Activated T-helper 1 cell treated with Interleukin-2 at 50 U/mL for 16 hours (primary cell): ENCODE measurements at places on chromosomes 16 and 17.

DNA sequence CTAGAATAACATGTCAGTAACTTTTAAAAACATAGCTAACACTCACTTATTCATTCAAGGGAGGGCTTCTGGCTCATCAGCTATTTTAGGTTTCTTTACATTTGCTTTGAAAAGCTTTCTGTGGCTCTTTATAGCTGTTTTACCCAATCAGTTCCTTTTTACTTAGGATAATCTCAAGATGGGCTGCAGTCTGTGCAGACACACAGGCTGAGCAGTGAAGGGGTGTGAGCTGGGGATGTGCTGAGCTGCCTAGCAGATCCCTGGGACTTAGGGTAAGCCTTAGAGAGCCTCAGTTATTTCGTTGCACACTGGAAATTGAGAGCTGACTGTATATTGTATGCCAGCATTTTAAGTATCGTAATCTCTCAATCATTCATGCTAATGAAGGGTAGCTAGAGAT lies 30.2 kb upstream of the NOL11 start:
- no peak for DNase-seq

GRCh38 chr17:28364665-28365363 lies at the start of gene SEBOX:
Gene SEBOX, minus strand, starts transcription at chr17:28365199. Its CDS starts 48 bp downstream, at chr17:28365151.
- DNase-seq: no peak

DNA sequence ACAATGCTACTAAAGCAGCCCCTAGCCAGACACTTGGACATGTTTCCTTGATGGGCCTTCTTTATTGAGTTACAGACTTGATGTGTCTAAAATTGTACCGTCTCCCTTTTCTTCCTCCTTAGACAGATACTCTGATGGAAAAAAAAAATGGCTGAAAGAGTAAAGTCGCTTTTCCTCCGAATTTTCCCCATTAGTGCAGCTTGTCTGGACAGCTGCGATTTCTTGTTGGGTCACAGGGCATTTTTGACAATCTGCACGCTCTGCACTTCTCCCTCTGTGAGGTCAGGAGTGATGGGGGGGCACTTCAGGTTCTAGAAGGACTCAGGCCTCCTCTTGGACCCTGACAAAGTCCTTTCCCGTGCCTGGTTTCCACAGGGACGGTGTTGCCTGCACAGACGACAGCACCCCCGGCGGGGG lies 968 bp upstream of the PRKAR1A start:
- DNase-seq: no peak

DNA sequence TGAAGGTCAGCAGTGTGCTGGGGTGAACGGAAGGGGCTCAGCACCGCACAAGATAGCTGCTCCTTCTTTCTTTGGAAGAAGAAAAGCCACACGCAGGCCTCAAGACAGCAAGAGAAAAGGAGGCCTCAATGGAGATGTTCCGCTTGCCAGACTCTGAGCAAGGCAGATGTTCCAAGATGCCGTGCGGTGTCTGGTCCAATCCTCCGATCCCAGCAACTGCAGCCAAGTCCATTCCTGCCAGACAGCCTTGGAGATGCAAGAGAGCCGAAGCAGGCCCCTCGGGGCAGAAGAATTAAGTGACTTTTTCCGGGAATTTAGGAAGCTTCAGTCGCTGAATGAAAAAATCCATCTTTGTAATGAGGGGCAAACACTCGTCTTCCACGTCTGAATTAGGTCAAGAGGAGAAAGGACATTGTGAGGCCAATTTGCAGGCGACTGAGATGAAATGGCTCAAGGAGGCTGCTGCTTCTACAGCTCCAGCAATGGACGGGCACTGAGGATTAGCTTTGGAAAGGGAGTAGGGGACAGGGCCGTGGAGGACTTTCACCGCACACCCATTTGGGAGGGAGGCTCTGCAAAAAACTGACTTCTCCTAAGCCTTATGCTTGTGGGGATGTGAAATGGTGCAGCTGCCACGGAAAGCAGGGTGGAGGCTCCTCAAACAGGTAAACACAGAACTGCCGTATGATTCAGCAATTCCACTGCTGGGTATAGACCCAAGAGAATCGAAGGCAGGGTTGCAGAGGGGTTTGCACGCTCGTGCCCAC lies 44.7 kb downstream of the RPH3AL start:
- no peak for DNase-seq

- DNase-seq: no peak
Observed at GRCh38 chr17:13582776-13583547, 18.8 kb downstream of the HS3ST3A1 start.

DNA sequence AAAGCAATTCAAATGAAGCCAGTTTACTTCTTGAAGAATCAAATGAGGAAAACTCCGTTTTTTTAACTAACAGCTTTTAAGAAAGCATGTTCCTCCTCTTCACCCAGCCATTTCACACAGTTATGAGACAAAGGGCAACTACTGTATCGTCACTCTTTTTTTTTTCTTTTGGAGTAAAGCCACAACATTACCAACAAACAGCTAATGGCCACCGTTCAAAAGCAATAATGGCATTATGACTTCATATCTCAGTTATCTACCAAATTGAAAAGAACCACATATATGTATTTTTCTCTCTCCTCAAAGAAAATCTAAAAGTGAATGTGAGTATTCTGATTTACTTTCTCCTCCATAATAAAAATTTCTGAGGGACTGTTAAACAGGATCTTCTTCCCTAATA lies 14.5 kb downstream of the GRB2 start:
- no peak for DNase-seq

DNA sequence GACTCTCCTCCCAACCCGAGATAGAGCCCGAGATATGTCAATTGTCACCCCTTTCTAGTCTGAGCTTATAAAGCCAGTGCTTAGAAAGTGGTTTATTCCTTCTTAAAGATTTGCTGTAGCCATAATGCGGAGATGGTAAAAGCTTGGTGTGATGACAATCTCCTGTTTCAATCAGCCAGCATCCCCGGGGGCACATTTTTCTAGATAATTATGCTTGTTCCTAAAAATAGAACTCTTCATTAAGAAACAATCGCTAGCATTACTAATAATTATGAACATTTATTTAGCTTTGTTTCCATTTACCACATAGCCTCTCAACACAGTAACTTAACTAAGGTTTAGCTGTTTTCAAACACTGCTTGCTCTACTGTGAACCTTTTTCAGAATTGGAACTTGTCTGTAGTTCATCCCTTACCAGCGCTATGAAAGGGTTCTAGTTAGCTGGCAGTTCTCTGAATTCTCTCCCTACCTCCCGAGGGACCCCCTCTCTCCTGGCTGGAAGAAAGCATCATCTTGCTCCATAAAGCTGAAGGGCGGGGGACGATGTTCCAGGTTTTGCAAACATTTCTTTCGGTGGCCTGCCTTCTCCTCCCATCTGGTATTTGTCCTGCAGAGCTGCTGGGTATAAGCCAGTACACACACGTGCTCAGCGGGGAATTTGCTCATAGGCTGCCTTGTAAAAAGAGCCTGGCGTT lies 922 bp upstream of the MRPL58 start:
- no peak for DNase-seq

DNA sequence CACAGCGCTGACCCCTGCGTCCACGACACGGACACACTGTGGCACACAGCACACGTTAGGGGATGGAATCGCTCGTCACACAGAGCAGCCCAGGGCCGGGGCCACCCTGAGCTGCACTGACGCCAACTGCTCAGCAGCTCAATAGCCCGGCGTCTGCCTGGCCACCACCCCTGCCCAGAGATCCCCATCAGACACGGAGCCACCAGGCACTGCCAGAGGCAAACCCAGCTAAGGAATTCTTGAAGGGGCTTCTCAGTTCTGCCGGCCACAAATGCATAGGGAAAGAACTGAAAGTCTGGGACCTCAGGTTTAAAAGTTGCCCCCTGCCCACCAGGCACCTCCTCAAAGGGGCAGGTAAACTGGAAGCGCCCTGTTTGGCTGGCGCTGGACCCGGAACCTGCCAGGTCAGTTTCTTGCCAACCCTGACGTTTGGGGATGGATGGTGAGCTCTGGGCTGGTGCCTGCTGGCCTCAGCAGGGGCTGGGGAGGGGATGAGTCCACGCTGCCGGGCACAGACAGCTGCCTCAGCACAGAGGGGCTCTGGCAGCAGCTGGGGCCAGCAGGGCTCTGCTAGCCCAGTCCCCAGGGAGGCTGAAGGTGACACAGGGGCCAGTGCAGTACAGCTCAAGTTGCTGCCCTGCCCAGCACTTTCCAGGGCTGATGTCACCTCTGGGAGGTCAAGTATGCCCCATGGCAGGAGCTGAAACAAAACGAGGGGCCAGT lies 33.2 kb downstream of the TIMM22 start:
- DNase-seq: no peak

DNA sequence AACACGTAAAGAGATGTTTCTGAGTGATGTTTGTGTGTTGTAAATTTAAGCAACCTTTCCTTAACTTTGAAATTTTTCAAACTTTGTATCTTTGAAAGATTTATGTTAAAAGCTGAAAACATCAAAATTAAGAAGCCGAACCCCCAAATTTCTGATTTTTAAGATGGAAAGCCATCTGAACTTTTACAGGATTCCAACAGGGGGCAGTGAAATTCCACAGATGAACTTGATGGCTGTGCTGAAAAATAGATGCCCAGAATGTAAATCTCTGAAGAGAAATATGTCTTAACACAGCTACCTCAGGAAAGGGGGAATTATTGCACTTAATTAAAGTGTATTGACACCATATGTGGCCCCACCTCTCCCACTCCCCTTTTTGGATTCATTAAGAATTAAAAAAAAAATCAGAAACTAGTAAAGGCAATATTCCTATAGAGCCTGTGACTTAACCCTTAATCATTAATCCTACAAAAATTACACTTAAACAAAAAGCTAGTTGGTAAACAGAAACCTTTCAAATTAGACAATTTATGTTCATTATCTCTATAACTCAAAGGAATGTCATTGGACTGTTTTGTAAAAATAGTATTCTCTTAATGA lies 597.9 kb downstream of the KCNJ2 start:
- no peak for DNase-seq

GRCh38 chr16:35207059-35207999 lies 1747.9 kb downstream of the TP53TG3F start:
- no peak for DNase-seq

GRCh38 chr17:74682471-74683190 lies 30.1 kb downstream of the CD300LF start:
- no peak for DNase-seq

DNA sequence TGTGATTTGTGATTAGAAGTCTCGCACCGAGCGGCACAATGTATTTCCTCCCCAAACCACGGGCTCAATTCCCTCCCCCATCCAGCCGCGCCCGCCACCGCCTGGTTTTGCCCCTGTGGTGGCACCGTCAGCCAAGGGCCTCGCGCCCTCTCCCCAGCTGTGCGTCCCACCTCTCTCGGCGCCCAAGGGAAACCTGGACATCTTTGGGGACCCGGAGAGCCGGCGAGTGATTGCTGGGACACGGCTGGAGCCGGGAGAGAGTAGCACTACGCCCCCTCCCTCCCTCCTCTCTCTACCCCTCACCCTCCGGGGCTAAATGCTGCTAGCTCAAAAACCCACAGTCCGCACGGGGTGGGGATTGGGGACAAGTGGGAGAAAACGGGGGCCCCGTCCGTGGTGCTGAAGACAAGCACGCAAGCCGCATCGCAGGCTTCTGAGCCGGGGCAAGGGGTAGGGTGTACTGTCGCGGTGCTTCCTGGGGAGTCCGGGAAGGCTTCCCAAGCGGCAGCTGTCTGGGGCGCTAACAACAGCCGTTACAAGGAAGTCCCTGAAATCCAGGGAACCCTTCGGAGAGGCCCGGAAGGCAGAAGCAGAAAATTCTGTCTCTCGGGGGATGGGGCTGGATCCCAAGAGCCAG lies 1.4 kb downstream of the CBLN1 start:
- no peak for DNase-seq

GRCh38 chr16:29877266-29877961 lies 14.4 kb upstream of the CDIPT start:
- no peak for DNase-seq

- DNase-seq: no peak
Observed at GRCh38 chr16:53053967-53054669, 673 bp upstream of the CHD9 start.

- DNase-seq: peak; percentile 45
Observed at GRCh38 chr17:45160447-45161287, 1.0 kb upstream of the HEXIM2 start.

DNA sequence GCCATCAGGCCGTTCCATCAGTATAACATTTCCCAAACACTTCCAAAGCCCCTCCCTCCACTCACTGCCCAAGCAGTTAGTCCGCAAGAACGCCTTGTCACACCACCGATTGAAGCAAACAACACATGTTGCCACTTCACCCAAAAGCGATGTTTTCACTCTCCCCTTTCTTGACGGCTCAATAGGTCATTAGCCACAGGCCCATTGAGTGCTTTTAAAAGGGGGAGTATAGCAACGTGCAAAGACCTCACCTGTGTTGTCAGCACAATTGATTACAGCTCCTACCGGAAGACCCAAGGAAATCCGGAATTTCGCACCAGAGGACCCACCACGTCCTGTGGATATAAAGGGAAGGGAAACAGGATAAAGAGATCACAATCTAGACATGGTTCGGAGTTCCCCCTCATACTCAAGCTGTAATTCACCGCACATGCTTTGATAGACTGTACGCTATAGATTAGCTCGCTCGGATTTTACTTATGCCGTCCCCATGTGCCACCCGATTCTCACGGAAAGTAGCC lies 690 bp downstream of the RPL23 start:
- DNase-seq: no peak

DNA sequence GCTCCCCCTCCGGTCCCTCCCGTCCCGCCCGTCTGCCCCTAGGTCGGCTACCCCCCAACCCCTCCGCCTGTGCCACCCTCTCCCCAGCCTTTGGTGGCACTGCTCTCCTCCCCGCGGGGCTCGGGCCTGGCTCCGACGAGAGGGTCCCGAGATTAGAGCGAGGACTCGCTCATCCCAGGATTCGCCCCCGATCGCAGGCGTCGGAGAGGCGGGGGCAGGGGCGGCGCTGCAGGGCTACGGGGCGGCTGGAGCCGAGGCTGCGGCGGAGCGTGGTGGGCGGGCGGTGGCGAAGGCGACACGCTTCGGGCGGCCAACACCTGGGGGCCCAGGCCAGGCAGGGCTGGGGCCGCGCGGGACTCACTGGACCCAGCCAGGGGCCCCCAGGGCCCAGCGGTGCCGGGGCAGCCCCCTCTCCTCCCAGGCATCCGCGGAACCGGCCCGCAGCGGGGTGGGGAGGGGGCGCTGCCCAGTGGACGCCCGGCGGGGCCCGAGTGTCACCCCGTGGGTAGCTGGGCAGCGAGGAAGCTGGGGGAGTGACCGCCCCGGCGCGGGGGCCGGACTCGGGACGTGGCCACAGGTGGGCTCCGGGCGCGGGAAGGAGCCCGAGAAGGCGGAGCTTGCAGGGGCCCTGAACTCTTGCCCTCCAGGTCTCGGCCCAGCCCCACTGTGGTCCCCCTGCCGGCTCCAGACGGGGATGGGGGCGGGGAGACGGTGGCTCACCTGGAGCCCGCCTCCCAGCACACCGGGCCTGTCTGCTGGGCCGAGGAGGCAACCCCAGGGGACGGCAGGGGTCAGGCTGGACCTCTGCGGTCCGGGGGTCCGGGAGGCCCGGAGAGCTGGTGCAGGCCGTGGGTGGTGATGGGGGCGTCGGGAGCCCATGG lies 1.5 kb downstream of the MGAT5B start:
- DNase-seq: no peak

DNA sequence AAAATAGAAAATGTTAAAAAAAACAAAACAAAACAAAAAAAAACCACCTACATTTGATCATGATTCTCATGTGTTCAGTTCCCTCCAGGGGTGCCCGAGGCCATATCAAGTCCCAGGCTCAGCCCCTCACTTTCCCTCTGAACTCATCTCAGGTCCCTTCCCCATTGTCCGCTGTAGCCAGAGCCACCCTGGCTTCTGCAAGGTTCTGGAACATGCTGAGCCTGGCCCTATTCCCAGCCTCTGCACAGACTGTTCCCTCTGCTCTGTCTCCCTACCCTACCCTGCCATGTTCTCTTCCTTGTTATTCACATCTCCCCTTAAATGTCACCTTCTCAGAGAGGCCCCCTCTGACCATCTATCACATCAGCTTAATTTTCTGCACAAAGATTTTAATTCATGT lies 46.9 kb downstream of the TK2 start:
- DNase-seq: no peak

GRCh38 chr17:41383690-41384089 lies 1.6 kb upstream of the KRT34 start:
- DNase-seq: no peak
